Activated T-helper 9 cell treated with anti-CD3 and anti-CD28 coated beads, Interleukin-2, amount 50 U/mL, for 16 hours (primary cell): ENCODE measurements at places on chromosomes 6 and 20.

DNA sequence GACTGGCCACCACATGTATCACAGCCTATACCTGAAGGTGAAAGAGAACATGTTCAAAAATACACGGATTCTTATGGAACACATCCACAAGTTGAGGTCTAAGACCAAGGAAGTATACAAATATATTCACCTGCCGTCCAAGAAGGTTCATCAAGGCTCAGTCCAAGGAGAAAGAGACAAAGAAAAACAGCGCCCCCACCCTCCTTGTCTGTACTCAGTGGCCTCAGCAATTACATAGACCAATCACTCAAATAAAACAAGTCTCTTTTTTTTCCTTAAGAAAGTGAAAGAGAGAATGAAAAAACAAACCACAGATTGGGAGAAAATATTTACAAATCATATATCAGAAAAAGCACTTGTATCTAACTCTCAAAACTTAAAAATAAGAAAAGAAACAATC, 19.5 kb downstream of the CPXM1 start:
- DNase-seq, result no peak

DNA sequence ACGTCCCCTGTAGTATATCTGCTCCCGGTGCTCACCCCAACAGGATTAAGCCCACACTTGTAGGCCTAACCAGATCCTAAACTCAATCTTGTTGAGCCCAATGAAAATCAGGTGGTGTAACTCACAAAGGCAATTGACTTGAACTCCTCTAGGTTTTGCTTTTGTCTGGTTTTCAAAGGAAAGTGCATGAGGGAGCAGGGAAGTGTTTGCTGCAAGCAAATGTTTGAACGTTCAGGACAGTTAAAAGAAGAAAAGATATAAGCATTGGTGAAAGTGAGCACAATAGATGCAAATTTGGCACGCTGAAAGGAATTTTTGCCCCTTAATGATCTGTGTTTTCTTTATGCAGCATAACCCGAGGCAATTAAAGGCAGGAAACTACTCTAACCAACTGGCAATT, 212.6 kb downstream of the PLCB1 start:
- no peak for DNase-seq

GRCh38 chr6:151948002-151948743, 140.7 kb downstream of the ESR1 start:
- no peak for DNase-seq

- DNase-seq, result no peak
These were observed 776.0 kb downstream of the TFAP2A start for GRCh38 chr6:9638861-9639260.

- DNase-seq, result no peak
These were observed 54.3 kb upstream of the NFATC2 start for GRCh38 chr20:51596668-51597388.

- DNase-seq, result no peak
These were observed 18.3 kb upstream of the CITED2 start for GRCh38 chr6:139392794-139393193.

GRCh38 chr20:46006022-46006705, 2.5 kb upstream of the MMP9 start:
- no peak for DNase-seq
